ENCODE measurements at places on chromosomes 4 and X.
A peak's percentile ranks its signal among the peaks of the same experiment; 100 is the strongest.

GRCh38 chrX:16491461-16491860 is 158.5 kb upstream of the S100G start:
- no peak for DNase-seq

GRCh38 chr4:45438047-45438446 is 685.8 kb downstream of the GABRG1 start:
- DNase-seq: no peak

GRCh38 chr4:138815811-138816210 is 199.8 kb upstream of the NOCT start:
- no peak for DNase-seq

GRCh38 chrX:69493766-69494165 is 10.4 kb upstream of the NALF2 start:
- no peak for DNase-seq

GRCh38 chrX:14497184-14497666 is 32.1 kb upstream of the GLRA2 start:
- DNase-seq: no peak

DNA sequence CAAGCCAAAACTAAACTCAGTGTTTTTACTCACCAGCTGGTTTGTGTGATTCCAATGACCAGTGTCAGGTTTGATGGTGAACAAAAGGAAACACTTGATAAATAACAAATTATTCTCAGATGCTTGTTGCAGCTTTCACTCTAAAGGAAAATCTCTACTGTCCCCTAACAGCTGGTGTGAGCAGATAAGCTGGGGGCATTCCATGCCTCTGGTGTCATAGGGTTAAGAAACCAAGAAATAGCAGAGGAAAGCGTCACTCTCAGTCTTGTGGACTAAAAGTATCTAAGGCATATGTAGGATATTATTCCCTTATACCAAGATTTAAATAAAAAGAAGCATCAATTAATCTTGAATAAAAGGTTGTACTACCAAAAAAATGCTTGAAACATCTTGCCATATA is 24.3 kb downstream of the TRPC5 start:
- DNase-seq: peak; percentile 24

DNA sequence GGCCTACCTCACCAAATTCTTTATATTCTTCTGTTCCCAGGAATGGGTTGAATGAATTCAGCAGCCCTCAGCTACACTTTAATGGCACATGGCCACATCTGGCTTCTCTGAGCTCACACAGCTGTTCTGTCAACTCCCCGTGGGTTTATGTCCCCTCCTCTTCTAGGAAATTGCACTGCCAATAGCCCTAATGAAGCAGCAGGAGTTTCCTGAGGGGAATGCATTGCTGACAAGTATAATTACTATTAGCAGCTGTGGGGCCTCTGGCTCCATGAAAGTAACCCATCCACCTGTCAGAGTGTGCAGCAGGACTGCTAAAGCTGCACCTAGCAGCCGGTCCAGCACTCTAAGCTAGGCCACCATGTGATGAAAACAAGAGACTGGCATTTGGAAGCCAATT is 50.3 kb downstream of the FTHL17 start:
- DNase-seq: no peak

DNA sequence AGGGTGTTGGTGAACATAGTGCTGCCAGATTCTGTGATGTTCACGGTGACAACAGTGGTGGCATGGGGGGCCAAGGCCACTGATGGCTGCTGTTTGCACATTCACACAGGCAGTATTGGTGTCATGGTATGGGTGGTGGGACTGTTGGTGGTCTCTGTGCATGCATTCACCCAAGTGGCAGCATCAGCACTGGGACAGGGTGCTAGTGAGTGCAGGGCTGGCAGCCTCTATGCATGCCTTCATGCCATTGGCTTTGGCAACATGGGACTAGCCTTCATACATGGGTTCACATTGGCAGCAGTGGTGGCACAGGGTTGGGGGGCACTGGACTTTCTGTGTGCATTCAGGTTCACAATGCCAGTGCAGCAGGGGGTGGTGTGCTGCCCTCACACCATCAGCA is 489.7 kb upstream of the FGF16 start:
- no peak for DNase-seq

DNA sequence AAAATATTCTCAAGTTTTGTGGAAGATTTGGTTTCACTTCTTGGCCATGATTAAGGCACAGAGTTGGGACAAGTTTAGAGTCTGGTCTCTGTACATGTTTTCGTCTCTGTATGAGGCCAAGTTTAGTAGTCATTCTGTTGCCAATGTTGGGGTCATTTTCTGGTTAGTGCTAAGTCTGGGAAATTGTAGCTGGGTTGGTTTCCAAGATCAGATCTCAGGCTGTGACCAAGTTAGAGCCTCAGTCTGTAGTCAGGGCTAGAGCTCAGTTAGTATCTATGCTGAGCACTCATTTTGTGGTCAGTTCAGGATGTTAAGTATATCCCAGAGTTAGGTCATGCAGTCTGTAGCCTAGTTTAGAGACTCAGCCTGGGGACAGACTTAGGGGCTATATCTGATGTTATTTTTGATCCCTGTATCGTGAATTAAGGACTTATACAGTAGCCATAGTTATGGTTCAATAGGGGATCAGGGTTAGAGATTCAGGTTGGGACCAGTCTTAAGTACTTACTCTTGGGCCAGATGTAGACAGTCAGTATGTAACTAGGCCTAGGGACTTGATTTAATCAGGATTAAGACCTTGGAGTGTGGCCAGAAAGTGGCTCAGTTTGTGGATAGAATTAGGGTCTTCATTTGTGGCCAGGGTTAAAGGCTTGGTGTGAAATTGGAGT is 6.6 kb upstream of the ENOX2 start:
- peak; percentile 2 for DNase-seq

- DNase-seq: no peak
Observed at GRCh38 chrX:35122756-35123155, 180.2 kb downstream of the FAM47B start.

DNA sequence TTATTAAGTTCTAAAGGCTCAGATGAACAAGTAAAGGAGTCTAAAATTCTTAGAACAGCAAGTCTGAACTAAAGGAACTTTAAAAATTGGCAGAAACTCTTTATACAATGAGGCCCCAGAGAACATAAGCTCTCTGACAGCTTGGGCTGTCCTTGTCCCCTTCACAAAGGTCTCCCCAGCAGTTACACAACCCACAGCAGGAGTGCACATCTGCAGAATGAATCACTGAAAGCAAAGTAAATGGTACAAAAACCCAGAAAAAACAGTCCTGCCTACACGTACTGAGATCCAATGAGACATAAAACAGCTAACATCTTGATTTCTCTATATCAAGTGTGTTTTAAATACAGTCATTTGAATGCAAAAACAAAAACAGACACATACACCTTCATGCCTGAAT is 18.7 kb downstream of the RBBP7 start:
- no peak for DNase-seq

GRCh38 chr4:184513802-184514120 is 39.4 kb upstream of the IRF2 start:
- DNase-seq: no peak

GRCh38 chr4:126271292-126271691 is 956.5 kb downstream of the FAT4 start:
- peak; percentile 7 for DNase-seq

GRCh38 chrX:71640002-71640401 is 21.7 kb upstream of the CXCR3 start:
- no peak for DNase-seq

- DNase-seq: no peak
Observed at GRCh38 chr4:11632025-11632424, 203.3 kb upstream of the HS3ST1 start.

DNA sequence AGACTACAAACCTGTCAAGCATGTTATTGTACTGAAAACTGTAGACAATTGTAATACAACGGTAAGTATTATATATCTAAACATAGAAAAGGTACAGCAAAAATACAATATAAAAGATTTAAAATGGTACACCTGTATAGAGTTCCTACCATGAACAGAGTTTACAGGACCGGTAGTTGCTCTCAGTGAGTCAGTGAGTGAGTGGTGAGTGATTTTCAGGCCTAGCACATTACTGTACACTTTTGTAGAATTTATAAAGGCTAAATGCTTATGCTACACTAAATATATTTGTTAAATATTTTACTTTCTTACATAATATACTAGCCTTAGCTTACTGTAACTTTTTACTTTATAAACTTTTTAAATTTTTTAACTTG is 37.4 kb downstream of the PDGFC start:
- DNase-seq: no peak

DNA sequence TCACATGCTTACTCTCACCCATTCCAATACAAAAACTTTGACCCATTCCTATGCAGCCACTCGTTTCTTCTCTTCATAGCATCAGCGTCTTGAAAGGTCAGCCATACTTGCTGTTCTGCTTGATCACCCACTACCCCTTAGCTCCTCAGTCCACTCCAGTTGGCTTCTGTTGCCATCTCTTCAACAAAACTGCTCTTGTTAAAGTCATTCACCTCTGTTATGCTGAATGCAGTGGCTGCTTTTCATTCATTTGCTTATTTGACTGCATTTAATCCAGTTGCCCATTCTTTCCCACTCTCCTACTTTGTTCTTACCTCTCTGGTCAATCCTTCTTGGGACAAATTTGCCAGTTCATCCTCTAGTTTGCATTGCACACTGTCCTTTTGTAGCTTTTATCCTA is 24.9 kb downstream of the CEP135 start:
- no peak for DNase-seq

DNA sequence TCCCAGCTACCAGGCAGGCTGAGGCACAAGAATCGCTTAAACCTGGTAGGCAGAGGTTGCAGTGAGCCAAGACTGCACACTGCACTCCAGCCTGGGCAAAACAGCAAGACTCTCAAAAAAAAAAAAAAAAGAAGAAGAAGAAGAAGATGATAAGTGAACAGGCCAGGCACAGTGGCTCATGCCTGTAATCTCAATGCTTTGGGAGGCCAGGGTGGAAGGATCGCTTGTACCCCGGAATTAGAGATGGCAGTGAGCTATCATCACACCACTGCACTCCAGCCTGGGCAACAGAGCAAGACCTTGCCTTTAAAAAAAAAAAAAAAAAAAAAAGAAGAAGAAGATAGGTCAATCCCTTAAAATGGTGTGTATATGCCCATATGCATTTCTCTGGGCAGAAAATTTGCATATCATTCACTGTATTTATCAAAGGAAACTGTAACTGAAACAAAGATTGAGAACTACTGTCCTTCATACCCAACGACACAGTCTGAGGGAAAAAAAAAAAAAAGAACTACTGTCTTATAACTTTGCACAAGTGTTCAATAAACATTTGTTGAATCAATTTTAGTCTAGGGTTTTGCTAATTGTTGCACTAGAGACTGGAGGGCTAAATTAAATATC is 2.3 kb downstream of the RFC1 start:
- no peak for DNase-seq

GRCh38 chr4:7959078-7959477 is 19.4 kb upstream of the AFAP1 start:
- DNase-seq: no peak

GRCh38 chr4:991451-992296 is 1.5 kb downstream of the SLC26A1 start:
- no peak for DNase-seq

- no peak for DNase-seq
Observed at GRCh38 chr4:4960574-4960973, 58.7 kb downstream of the CYTL1 start.

DNA sequence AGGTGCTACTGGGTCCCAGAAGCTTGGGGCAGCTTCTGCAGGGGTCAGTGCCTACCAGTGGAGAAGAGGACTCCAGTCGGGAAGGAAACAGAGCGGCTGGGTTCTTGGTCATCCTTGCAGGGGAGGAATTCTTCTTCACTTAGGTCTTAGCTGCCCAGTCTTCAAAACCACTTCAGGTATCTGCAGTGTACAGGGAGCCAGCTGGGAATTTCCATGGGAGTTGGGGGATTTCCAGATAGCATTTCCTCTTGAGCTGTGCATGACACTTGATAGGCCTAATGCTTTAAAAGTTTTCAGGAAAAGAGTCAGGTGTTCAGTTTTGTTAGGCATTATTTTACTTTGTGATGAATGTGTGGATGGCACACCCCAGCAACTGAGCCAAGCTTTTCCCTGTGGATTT is 58.1 kb upstream of the ENPP6 start:
- DNase-seq: no peak

DNA sequence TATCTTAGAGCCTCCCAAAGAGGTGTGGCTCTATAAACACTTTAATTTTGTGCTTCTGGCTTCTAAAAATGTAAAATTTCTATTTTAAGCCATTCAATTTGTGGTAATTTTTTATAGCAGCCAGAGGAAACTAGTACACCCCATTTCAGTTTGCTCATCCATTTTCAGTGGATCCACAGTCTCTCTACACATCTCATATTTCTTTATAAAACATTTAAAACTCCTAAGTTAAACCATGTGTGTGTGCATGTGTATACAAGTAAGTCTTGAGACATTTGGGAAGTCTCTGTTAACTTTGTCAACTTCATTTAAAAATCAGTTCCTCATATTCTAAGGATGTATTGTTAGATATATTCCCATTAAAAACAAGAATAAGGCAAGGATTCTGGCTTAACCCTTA is 273.2 kb downstream of the IL15 start:
- DNase-seq: no peak

DNA sequence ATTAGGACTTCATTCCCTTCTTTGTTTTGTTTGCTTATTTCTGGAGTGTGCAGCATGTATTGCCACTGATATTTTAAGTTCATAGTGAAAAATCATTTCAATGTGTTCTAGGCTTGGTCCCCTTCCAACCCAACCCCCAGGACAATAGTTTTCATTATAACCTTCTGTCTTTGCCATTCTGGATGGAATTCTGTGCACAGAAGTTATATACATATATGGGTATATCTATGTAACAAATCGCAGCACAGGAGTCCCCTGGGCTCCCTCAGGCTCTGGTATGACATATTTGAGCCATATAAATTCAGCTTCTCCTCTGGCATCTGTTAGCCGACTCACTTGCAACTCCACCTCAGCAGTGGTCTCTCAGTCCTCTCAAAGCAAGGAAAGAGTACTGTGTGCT is at the start of gene TNMD:
Gene TNMD, plus strand, starts transcription at position 326 of the 400 bp plus-strand sequence. CDS start 83 bp downstream, outside the sequence.
- DNase-seq: no peak

DNA sequence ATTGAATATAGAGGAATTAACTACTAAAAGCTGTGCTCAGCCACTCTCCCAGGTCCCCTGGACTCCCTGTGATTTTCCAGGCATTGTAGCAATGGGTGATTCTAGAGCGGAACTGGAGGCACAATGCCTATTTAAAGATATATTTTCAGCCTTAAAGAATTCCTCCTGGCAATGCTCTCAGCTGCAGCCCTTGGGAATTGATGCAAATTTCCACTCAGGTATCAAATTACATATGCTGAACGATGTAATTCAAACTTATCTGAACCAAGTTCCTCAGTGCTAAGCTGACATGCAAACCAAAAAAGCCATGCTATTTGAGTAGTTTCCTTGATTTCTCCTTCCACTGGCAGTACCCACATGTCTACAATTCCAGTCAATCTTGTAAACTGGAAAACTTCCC is 86.3 kb upstream of the GABRA3 start:
- DNase-seq: no peak

DNA sequence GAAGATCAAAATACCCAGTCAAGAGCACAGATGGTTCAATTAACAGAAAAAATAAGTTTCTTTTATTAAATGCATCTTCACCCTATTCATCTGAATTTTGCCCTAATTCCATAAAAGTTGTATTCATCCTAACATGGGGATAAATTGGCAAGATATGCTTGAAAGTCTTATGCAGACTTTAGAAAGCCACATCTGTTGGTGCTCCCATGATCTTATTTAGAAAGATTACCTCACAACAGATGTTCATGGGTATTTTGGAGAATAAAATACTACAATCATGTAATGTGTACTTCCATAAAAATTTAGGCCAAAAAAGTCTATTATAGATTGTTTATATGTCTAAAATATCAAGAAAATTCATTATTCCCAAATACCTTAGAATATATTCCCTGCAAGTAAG is 510.3 kb downstream of the TECRL start:
- no peak for DNase-seq

Data from GM03348 (cell line).